ENCODE measurements at places on chromosomes 1 and 21. TPM values are rescaled to one million over a fixed set of nuclear protein-coding genes. Genes with fewer than 3 reads are reported as not detected.

- H3K27ac ChIP-seq, result no peak overlapping the region
- no peak for DNase-seq
- peaks cover 8% of the 10 kb centered on the region for H3K4me1 ChIP-seq
- H3K36me3 ChIP-seq, result no peaks in the 10 kb centered on the region
- H3K27me3 ChIP-seq, result no peaks in the 10 kb centered on the region
Measured at GRCh38 chr1:117735045-117735992, 129.5 kb downstream of the TENT5C start.

- no peak overlapping the region for H3K4me3 ChIP-seq
- H3K27me3 ChIP-seq, result no peaks in the 10 kb centered on the region
- no peaks in the 10 kb centered on the region for H3K36me3 ChIP-seq
- H3K27ac ChIP-seq, result no peak overlapping the region
- H3K4me1 ChIP-seq, result no peaks in the 10 kb centered on the region
Measured at GRCh38 chr1:174049514-174049913, 27.4 kb upstream of the RC3H1 start.

- DNase-seq, result no peak
- H3K36me3 ChIP-seq, result no peaks in the 10 kb centered on the region
- 0 out of 2 replicates have a peak, but pooled peaks cover 3% of the 10 kb centered on the region for H3K27me3 ChIP-seq
- H3K4me3 ChIP-seq, result no peak overlapping the region
Measured at GRCh38 chr21:35136586-35137219, 87.6 kb upstream of the RUNX1 start.

DNA sequence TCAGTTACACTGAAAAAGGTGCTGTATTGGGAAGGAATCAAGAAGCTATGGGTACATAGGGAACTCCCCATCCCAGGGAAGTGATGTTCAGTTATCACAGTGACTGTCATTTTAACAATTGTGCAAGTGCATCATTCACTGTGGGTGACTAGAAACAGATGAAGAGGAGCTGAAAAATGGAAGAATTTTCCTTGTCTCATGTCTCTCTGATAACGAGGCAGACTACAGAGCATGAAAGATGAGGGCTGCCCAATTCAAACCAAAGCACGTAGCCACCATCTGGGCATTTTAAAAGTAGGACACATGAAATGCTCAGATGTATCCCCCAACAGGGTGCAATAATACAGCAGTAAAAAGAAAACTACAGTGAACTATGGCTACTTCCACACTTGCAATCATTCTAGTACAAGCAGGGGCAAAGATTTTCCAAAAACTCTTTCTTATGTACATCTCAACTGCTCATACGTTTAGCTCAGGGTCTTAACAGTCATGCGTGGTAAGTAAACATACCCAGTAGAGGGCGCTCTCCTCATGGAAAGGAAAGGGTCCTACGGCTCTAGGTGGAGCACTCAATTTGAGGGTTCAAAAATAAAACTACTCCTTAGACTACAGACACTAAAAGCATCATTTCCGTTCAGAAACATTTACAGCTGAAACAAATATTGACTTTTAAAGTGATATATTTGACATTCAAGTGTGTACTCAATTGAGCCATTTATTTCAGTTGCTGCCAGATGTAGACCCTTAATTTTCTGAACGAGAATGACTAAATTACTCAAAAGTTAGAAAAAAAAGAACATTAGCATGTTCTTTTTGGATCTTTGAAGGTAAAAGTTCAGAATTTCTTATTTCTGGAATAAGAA lies 143.2 kb downstream of the KCTD3 start:
- no peaks in the 10 kb centered on the region for H3K27me3 ChIP-seq
- DNase-seq, result peak; percentile 91
- H3K27ac ChIP-seq, result no peak overlapping the region
- no peak overlapping the region for H3K4me3 ChIP-seq
- no peaks in the 10 kb centered on the region for H3K4me1 ChIP-seq

DNA sequence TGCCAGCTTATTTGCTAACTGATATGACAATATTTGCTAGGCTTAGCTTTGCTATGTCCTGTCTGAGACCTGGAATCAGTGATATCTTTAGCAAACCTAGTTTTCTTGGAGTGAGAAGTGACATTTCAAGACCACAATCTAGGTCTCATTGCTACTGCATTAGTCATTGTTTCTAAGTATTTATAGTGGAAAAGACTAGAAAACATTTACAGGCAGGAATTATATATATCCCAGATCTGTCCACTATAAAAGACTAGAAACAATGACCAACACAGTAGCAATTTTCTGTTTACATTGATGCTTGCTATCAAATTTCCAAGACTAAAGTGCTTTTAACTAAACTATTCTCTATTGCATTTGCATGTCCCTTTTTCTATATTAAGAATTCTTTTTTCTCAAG lies 5.0 kb upstream of the RGS18 start:
- H3K27me3 ChIP-seq, result no peaks in the 10 kb centered on the region
- no peak overlapping the region for H3K4me3 ChIP-seq
- peak; percentile 37 for DNase-seq
- H3K36me3 ChIP-seq, result no peaks in the 10 kb centered on the region

DNA sequence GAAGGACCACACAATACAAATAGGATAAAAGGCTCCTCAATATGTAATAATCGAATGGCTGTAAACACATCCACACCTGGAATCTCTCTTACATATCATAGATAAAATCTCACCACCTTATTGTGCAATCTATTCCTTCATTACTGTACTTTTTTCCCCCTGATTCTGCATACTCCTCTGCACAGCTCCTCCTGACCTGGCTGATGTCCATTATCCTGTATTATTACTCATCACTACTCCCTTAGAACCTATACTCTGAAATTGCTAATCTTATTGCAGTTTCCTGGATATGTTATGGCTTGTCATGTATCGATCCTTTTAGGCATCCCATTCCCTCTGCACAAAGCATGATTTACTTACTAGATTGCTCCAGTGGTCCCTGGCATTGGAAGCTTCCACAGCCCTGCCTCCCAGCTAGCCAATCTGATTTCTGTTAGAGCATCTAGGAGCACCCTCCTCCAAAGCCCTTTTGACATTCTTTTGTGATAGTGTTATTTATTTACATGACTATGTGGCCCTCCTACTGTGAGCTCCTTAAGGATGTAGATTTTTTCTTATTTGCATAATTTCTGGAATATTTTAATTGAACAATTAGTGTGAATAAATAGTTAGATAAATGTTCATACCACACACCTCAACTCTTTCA lies 24.2 kb upstream of the PHGDH start:
- H3K36me3 ChIP-seq, result no peaks in the 10 kb centered on the region
- H3K4me3 ChIP-seq, result no peak overlapping the region
- H3K27ac ChIP-seq, result no peak overlapping the region
- no peaks in the 10 kb centered on the region for H3K4me1 ChIP-seq
- DNase-seq, result no peak

The ANKRD34A gene
- 21.5 TPM for total RNA-seq

All from Karpas-422 (cell line).